ENCODE measurements at places on chromosomes 1 and 21.

DNA sequence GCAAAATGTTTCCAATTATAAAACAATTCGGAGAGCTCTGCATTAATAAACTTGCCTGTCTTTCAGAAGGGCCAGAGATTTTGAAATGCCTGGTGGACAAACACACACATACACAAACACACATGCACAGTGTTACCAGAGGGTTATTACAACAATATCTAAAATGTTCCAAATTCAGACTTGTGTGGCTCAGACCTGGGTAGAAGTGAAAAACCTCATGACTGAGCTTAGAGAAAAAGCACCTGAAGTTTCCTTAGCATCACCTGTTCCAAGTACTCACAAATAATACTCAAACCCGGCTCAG lies 247.9 kb downstream of the FOXD2 start:
- DNase-seq, result no peak

DNA sequence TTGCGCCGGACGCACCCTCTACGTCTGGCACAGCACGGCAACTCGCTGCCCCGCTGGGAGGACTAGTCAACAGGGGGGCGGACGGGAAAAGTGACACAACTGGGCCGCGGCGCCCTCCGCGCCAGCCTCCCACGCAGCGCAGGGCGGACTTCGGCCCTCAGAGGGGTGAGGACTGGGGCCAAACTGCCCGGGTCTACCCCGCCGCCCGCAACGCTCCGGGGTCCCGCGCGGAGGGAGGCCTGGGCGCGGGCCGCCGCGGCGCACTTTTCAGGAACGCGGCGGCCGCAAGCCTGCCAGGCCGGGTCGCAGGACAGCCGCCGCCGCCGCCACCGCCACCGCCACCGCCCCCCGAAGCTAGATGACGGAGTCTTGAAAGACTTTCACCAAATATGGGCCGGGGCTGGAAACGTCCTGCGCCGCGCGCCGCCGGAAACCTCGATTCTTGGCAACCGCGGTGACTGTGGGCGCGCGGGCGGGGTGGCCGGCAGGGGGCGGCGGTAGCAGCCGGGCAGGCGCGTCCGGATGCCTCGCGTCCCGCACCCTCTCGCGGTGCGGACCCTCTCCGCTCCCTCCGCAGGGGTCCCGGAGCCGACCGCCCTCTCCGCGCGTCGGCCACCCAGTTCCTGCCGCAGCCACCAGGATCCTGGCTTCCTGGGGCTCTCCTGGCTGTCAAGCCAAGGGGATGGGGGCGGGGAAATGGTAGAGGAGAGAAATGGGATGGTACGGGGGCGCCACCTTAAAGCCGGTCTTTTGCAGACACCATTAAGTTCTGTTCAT lies 3.7 kb upstream of the CCN1 start:
- no peak for DNase-seq

DNA sequence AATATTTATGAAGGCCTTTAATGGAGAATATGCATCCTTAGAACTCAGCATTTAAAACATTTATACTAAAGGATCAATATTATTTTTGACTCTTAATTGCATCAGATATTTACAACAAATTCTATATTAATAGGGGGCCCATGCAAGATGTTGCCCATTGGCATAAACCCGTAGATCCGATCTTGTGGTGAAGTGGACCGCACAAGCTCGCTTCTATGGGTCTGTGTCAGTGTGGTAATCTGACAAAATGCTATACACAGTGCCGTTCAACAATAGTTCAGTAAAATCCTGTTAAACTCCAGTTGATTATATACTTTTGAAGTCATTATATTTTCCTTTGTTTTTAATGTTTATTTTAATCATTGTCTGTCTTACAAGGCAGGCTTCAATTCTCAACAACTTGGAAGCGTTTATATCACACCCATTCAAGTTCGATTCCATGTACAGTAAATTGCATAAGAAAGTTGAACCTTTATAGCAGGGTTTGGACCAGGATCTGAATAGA lies 809.2 kb downstream of the USP25 start:
- DNase-seq, result no peak

- no peak for DNase-seq
Observed at GRCh38 chr1:156898161-156898566, 4.6 kb downstream of the PEAR1 start.

- no peak for DNase-seq
Observed at GRCh38 chr1:99745061-99745460, 21.4 kb downstream of the FRRS1 start.

- DNase-seq, result no peak
Observed at GRCh38 chr1:43134068-43134467, 38.0 kb downstream of the EBNA1BP2 start.

DNA sequence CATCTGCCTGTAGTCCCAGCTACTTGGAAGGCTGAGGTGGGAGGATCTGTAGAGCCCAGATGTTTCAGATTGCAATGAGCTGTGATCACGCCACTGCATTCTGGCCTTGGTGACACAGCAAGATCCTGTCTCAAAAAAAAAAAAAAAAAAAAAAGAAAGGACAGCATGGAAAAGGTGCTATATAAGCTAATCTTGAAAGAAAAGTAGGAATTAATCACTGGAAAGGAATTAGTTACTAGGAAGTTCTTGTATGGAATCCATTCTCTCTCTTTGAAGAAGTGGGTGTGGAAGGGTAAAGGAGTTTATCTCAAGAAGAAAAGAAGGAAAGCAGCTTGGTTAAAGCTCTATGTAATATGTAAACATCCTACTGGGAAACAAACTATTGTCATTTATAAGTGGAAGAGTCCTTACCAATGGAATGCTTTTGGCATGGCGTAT lies 339.2 kb downstream of the DPYD start:
- no peak for DNase-seq

GRCh38 chr1:23953020-23953419 lies 6.6 kb upstream of the PNRC2 start:
- DNase-seq, result no peak

GRCh38 chr1:58282623-58283387 lies 263.7 kb downstream of the OMA1 start:
- DNase-seq, result no peak

DNA sequence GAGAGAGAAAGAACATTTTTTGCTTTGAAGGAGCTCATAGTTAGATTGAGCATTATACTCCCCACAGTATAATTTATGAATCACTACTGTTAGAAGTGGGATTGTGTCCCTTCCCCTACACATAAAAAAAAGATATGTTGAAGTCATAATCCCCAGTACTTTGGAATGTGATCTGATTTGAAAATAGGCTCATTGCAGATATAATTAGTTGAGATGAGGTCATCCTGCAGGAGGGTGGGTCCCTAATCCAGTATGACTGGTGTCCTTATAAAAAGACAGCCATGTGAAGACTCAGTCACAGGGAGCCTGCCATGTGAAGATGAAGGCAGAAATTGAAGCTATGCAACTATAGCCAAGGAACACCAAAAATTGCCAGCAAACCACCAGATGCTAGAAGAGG lies 76.4 kb downstream of the TGFB2 start:
- DNase-seq, result no peak

DNA sequence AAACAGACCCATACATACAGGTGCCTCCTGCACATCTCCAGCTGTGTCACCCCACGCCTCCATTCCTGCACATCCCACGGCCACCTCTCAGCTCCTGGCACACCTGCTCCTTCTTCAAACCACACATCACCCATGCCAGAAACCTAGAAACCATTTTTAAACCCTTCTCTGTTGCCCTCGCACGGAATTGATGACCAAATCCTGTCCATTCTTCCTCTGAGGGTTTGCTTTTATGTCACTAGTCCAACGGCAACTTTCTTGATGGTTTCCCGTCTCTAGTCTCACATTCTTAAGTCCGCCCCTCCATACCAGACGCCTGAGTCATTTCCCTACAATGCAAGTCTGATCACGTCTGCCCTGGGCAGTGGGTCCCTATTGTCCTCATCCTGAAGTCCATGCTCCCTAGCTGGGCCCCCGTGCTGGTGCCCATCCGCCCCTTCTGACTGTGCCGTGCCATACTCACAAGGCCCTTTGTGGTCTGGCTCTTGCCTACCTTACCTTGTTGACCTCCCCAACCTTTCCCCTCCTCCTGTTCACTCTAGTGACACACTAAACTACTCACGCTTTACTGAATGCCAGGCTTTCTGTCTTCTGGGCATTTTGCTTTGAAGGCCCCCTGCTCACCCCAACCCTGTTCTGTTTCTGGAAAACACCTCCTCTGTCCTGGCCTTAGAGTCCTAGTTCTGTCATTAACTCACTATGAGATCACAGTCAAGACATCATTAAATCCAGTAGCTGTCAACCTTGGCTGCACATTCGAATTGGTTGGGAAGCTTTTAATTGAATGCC lies 17.6 kb downstream of the SLC2A1 start:
- no peak for DNase-seq

- DNase-seq, result no peak
Observed at GRCh38 chr1:53174971-53175913, 21.4 kb upstream of the CPT2 start.

GRCh38 chr1:25728301-25728935 lies 71.6 kb upstream of the SELENON start:
- no peak for DNase-seq

DNA sequence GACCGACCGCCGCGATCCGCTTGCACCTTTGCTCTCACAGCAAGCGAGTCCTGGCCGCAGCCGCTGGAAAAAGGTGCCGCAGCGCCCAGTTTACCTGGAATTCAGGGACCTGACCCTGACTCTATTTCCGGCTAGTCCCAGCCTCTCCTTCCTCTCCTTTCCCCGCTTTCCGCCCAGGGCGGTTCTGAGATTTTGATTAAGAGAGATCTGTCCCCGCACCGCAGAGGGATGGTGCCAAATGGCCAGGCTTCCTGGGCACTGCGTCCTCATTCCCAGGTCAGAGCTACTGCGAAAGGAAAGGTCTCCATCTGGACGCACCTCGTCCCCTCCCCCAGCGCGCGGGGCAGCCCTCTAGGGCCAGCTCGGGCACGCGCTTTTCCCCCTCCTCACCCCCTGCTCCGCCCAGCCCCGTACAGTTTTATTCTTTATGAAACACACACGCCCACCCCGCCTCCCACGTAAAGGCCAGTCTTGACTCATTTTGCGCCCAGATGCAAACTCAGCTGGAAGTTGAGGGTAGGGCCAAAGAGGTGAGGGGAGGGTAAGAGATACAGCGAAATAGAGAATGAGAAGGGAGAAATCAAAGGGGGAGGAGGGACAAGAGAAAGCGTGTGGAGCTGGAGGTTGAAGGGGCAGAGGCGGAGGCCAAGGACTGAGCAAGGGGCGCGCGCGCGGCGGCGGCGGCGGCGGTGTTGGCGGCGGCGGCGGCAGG lies 411.8 kb upstream of the ESRRG start:
- no peak for DNase-seq

DNA sequence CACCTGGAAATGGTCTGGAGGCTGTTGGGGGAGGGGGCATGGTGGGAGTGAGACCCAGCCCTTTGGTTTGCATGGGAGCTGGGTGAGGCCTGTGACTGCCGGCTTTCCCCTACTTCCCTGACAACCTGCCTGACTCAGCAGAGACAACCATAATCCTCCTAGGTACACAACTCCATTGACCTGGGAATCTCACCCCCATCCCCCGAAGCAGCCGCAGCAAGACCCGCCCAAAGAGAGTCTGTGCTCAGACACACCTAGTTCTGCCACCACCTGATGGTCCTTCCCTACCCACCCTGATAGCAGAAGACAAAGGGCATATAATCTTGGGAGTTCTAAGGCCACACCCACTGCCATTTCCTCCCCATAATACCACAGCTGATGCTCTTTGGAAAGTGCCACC lies 168.6 kb downstream of the GIPC2 start:
- DNase-seq, result no peak

DNA sequence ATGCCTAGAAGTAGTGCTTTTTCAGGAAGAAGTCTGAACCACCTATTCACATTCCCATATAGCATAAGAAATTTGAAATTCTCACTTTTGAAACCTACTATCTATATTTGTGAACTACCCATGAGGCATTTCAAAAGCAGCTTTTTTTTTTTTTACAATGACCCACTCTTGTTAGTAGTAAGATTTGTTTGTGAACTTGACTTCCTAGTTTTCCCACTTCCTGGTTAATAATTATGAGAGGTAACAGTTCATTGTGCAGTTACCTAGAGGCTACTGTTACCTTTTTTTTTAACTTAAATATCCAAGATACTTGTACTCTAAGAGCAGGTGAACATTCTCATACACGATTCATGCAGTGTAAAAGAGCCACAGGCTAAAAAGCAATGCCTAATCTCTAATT lies 371.7 kb upstream of the ADGRL2 start:
- DNase-seq, result no peak

DNA sequence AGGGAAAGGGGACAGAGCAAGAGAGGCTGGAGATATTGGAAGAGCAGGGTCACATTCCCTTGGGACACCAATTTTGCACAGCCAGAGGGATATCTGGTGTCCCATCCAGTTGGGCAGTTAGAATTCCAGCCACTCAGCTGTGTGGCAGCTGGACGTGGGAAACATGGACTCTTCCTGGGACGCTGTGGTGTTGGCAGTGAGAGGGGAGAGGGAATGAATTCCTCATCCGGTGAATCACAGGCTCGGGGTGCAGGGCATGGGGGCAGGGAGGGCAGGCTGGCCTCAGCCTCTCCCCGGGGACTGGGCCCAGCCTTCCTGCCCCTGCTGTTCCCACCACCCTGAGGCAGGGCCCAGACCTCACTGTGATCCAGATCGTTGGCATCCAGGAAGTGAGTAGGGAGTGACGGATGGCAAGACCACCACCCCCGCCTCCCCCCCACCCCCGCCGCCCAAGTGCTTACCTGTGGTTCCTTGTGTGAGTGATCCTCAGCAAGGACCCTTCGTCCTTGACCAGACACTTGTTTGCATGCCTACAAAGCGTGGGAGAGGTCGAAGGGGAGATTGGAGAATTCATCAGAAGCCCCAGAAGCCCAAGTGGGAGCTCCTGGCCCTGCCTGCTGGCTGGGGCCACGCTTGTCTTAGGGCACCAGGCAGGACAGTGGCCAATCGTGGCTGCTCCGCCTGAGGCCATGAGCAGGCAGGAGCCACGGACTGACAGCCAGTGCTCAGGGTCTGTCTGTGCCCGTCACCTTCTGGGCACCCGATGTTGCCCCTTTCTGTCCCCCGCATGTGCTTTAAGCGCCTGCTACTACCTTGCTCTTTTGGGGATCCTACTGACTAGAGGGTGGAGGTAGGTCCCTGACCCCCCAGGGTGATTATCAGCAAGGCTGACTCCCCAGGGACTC lies 8.7 kb downstream of the WNT3A start:
- no peak for DNase-seq

DNA sequence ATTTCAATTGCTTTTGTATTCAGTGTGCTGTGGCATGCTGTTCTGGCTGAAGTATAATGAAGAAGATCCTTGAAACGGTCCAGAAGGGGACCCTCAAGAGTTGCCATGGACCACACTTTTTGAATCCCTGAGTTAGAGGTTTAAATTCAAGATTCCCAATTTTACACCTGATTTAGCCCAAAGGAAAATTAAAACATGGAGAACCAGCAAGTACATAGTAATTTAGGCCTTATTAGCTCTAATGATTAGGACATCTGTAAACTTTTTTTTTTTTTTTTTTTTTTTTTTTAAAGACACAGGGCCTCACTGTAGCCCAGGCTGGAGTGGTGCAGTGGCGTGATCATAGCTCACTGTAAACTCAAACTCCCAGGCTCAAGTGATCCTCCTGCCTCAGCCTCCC lies 107.3 kb downstream of the ENAH start:
- DNase-seq, result no peak

- DNase-seq, result no peak
Observed at GRCh38 chr1:1455366-1455884, 5.9 kb downstream of the ATAD3C start.
